Activated CD8-positive, alpha-beta memory T cell treated with anti-CD3 and anti-CD28 coated beads, Interleukin-2, amount 10 ng/mL, durations not matched to agents 7 days and 5 days (primary cell): ENCODE measurements at places on chromosomes 6 and 20. TPM values are rescaled to one million over a fixed set of nuclear protein-coding genes. Genes with fewer than 3 reads are reported as not detected.

DNA sequence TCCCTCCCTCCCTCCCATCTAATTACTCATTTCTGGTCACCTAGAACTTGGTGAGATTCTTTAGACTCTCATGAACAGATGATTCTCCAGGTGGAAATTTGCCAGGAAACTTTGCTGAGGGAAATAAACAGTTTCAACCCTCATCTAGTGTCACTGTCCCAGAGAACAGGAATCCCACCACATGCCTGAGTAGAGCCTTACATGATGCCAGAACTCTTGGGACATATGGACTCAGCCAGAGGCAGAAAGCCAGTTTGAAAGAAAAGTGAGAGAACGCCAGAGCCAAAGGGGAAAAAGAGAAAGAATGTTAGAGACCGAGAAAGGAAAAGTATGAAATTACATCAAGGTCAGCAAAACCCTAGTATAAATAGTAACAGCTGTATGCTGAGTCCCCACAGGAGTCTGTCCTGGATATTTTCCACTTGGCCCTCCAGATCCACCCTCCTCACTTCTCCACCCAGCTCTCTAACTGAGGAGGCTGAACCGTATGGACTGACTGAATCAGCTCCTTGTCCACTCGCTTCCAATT lies 127.5 kb upstream of the COL21A1 start:
- no peak for DNase-seq

Gene SIRPD
- not detected for total RNA-seq

DNA sequence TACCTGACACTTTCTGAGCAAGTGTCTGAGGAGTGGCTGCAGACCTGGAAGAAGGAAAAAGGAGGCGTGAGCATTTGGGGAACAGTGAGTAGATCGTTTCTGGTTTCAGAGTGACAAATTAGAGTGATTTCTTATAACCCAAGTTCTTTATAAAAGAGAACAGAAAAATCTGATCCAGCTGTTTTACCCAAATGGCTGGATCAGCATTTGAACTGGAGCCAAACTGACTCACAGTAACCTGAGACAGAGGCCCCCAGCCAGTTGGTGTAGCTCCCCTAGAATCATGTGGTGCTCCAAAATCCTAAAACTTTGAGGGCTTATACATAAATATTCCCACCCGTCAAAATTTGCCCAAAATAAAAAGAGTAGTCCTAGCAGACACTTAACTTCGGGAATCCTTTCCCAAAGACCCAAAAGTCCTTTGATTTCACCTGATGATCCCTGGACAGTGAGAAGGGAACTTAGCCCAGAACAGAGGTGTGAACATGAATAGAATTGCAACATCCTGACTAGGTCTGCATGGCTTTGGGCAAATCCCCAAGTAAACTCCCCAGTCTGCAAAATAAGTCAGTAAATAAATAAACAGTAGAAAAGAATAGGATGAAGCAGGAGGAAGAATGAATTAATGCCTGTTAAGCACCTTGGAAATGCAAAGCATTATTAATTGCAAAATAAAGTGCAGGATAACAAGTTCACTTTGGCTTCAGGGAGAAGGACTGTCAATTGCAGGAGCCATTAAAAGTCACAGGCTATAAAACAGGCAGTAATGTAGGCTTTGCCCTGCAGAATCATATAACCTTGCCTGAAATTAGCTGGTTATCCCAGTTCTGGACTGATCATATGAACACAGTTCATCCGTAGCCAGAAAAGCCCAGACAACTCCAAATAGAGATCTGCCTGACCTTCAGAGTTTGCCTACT lies 262.0 kb upstream of the JARID2 start:
- DNase-seq, result no peak

- DNase-seq, result no peak
Observed at GRCh38 chr6:100808638-100809275, 72.4 kb downstream of the ASCC3 start.

Gene MYBL2
- 118 TPM for total RNA-seq

- no peak for DNase-seq
Observed at GRCh38 chr6:9138936-9139335, 703.6 kb upstream of the SLC35B3 start.
